CD4-positive, alpha-beta T cell treated with Interleukin-2 at 100 ng/mL for 4 hours (primary cell): ENCODE measurements at places on chromosomes 13 and 19.
A peak's percentile ranks its signal among the peaks of the same experiment; 100 is the strongest.

DNA sequence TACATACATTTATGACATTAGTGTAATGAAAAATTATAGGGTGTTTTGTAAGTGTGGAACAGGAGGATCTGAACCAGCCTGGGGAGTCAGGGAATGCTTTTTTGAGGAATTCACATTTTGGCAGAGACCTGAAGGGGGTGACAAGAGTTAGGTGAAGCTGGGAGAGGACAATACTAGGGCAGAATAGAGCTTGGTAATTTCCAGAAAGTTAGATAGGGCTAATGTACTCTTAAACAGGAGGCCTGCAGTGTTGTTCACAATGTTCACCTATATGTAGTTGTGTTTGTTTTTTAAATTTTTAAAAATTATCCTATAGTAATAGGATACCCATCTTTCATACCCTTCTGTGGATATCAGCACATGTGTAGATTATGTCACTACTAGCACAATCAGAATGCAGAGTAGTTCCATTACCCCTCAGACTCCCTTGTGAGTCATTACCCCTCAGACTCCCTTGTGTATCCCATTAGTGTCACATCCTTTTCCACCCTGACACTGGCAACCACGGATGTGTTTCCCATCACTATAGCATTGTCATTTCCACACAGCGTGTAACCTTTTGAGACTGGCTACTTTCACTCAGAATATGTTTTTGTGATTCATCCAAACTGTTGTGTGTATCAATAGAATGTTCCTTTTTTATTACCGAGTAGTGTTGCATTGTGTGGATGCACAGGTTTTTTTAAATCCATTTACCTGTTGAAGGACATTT is 43.1 kb downstream of the PCCA start:
- DNase-seq, result no peak

DNA sequence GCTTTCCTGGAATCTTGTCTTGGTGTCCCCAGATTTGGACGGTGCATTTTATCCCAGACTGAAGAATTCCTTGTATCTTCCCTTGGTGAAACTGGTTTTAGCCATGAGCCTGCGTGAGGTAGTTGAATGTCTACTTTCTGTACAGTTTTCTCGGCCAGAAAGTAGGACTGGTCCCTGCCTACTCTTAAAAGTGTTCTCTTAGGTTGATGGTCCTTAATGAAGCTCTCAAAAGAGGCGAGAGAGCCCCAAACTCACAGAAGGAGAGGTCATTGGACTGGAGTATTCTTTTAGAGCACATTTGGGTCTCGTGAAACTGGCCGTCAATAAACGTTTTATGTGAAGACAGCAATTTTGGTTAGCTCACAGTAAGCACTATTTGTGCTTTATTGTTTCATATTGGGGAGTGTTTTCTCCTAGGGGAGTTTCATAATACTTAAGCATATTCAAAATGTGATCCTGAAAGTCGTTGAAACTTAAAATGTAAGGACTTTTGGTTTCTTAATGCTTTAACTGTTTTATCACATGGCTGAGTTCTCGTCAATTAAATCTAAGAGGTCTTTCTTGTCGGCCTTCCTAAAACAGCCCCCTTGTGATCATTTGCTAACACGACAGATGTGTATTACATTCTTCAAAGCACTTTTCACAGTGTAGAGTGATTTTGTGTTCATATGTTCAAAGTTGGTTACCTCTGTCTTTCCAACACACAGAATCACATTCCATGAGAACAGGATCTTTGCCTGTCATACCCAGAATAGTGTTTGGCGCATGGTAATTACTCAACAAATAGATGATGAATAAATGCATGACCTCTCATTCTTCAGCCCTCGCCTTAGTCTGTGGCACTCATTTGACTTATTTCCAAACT is 889 bp downstream of the GTF2F2 start:
- no peak for DNase-seq

GRCh38 chr13:68676513-68677115 is 1431.0 kb upstream of the ATXN8OS start:
- DNase-seq, result no peak

DNA sequence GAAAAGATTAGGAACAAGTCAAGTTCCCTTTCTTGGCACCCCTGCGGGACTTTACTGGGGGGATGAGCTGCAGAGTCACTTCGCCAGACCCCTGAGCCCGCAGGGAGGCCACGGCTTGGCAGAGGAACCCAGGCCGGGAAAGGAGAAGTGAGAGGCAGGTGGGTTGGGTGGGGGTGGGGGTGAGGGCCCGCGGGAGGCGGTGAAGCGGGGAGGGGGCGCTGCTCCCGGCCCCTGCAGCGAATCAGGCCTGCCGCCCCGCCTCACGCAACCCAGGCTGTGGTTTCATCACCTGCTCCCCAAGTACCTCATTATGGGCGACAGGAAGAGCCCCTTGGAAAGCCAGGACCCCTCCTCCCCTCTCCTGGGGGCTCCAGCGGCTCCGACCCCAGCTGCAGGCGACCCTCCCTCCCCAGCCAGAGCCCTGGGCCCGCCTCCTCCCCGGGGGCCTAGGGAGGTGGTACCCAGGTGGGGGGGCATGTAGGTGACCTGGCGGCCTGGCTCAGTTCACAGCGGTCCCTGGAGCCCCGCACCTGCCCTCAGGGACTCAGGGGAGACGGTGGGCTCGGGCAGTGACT is 9.5 kb downstream of the MEF2B start:
- no peak for DNase-seq

GRCh38 chr19:54287456-54287855 is 6.5 kb upstream of the LILRB2 start:
- no peak for DNase-seq

GRCh38 chr13:67880916-67881315 is 650.8 kb upstream of the PCDH9 start:
- no peak for DNase-seq

DNA sequence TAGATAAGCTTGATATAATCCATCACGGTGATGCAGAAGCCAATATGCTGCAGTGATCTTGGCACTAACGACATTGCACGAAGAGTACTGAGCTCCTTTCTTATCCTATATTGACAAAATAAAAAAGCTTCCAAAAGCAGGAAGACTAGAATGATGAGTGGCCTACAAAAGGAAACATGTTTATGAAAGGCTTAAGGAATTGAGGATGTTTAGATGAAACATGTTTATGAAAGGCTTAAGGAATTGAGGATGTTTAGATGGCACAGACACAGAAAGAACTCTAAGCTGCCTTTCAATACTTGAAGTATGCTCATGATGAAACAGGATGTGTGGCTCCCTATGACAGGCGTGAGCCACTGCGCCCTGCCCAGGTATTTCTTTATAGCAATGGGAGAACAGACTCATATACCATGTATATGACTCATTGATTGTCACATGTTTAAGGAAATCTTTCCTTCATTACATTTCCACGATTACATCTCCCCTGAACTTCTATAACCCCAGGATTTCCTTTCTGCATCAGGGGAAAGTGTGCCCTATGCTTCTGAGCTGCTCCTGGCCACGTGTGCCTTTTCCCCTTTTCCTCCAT is 690.8 kb upstream of the ARGLU1 start:
- no peak for DNase-seq

- DNase-seq, result no peak
These were observed 2320.0 kb downstream of the PCDH9 start for GRCh38 chr13:64910096-64910495.

GRCh38 chr19:21749090-21749489 is 18.3 kb downstream of the ZNF100 start:
- DNase-seq, result no peak

DNA sequence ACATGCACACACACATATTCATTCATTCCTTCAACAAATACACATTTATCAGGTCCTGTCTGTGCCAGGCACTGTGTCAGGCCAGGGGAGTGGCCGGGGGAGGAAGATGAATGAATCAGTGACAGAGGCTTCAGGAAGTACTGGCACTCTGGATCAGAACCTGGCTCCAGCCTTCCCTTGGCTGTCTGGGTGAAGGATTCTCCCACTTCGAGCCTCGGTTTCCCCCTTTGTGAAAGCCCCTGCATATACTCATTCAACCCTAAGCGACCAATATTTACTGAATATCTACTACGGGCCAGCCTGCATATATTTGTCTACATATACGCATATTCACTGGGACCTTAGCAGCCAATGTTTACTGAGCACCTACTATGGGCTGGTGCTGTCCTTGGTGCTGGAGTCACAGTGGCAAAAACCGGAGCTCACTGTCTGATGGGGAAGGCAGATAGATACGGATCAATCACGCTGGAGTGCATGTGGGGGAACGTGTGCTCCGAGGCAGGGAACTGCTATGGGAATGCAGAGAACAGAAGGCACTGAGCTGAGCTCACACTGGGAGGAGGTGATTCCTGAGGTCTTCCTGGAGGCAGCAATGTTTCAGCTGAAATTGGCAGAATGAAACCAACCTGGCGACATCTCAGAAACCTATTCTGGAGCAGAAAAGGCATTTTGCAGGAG is 636 bp upstream of the ZNF579 start:
- no peak for DNase-seq

DNA sequence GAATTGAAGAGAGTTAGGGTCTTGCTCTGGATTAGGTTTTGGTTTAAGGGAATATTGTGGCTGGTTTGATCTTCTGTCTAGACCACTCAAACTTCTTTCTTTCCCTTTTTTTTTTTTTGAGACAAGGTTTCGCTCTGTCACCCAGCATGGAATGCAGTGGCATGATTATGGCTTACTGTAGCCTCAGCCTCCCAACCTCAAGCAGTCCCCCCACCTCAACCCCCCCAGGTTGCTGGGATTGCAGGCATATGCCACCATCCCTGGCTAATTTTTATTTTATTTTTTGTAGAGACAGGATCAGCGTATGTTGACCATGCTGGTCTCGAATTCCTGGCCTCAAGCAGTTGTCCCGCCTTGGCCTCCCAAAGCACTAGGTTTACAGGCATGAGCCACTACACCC is 21.2 kb downstream of the ARHGAP35 start:
- DNase-seq, result no peak

- no peak for DNase-seq
These were observed 7.8 kb downstream of the ABCA7 start for GRCh38 chr19:1047696-1048147.

GRCh38 chr13:97844151-97844550 is 109.3 kb upstream of the IPO5 start:
- DNase-seq, result no peak

DNA sequence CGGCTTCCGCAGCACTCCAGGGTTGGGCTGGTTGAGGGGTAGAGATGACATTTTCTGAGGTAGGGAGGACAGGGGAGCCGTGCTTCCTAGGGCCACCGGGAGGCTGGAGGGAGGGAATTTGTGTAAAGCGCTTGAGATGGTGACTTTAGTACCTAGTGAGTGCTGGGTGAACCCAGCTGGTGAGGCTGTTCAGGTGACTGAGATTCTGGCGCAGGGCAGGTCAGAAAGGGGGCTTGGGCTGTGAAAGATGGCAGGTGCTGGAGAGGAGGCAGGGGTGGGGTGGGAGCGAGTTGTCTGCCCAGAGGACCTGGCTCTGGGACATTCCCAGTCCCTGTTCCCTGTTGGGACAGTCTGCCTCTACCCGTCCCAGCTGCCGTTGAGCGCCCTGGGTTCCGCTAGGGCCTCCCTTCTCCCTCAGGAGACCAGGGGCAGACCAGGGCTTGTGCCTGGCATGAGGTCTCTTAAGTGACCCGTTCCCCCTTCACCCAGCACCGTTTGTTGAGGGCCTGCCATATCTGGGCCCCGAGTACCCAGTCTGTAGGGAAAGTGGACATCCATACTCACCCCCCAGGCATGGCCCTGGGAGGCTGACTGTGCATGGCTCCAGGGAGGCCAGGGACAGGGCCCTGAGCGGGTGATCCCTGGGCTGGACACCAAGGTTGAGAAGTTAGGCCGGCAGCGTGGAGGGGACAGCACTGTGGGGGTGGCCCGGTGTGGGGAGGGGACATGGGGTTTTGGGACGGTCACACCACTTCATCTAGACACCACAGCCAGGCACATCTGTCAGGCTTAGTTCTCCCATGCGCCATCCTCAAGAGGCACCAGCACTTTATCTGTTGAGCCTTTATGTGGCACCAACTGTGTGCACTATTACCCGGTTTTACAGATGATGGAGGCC is 5.0 kb downstream of the PTOV1 start:
- DNase-seq, result no peak

GRCh38 chr13:112643759-112644459 is 45.9 kb upstream of the ATP11A start:
- DNase-seq, result no peak

- DNase-seq, result peak; percentile 74
These were observed 2.8 kb downstream of the UBA2 start for GRCh38 chr19:34430738-34431625.

GRCh38 chr13:114070098-114070799 is 62.2 kb downstream of the RASA3 start:
- DNase-seq, result no peak

DNA sequence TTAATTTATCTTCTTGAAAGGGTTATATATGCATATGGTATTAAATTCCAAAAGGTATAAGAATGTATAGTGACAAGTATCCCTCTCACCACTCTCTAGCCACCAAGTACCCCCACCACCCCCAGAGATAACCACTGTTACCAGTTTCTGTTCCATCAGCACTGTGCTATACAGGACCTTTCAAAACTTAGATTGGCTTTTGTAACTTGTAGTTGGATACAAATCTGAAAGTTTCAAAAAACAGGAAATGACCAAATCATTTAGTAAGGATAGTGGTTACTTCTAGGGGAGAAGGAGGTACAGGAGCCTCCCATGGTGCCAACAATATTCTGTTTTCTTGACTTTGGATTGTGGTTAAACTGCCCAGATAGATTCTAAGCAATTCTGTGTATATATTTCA is 56.7 kb downstream of the AKAP11 start:
- peak; percentile 8 for DNase-seq

- DNase-seq, result no peak
These were observed 119.9 kb upstream of the PCDH17 start for GRCh38 chr13:57511603-57512002.

DNA sequence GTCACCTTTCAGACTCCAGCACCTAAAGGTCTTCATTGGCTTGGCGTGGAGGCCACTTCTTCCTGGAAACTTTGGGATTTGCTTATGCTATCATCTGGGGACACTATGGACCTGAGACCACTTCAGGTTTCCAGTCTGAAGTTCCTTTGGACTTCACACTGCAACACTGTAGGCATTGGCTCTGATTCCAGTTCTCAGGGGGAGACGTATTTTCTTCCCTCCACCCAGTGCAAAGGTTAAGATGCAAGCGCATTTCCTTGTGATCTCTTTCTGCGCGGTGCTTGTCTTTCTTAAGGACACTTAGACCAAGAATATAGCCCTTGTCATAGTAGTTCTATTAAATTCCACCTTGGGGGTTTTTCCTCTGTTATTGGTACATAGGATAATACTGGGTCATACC is 299.8 kb downstream of the TSHZ3 start:
- no peak for DNase-seq

DNA sequence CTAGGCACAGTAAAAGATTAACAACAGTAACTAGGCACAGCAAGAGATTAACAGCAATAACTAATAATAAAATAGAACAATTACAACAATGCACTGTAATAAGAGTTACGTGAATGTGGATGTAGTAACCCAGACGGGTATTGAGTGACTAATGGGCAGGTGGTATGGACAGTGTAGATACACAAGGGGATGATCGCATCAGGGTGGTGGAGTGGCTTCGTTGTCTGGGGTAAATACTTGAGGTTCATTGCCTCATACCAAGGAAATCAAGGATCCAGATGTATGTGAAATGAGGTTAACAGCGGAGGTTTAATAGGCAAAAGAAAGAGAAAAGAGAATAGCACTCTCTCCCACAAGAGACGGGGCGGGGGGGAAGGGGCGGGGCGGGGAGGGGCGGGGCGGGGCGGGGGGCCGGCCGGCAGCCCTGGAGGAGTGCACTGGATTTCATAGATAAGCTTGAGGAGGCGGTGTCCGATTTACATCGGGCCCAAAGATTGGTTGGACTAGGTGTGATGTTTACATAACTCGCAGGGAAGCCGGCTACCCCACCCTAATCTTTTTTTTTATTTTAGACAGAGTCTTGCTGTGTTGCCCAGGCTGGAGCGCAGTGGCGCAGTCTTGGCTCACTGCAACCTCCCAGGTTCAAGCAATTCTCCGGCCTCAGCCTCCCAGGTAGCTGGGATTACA is 106.3 kb downstream of the KCTD15 start:
- DNase-seq, result no peak
